Activated T-helper 1 cell treated with anti-CD3 and anti-CD28 coated beads, Interleukin-12 subunit alpha, Interleukin-12 subunit beta, Interleukin-2, Interleukin-4 antibody, amounts not matched to agents 30 ng/mL and 10 ng/mL and 1 ng/mL, durations not matched to agents 14 hours and 24 hours and 36 hours (primary cell): ENCODE measurements at places on chromosomes 13 and 19. TPM values are rescaled to one million over a fixed set of nuclear protein-coding genes. Genes with fewer than 3 reads are reported as not detected.

DNA sequence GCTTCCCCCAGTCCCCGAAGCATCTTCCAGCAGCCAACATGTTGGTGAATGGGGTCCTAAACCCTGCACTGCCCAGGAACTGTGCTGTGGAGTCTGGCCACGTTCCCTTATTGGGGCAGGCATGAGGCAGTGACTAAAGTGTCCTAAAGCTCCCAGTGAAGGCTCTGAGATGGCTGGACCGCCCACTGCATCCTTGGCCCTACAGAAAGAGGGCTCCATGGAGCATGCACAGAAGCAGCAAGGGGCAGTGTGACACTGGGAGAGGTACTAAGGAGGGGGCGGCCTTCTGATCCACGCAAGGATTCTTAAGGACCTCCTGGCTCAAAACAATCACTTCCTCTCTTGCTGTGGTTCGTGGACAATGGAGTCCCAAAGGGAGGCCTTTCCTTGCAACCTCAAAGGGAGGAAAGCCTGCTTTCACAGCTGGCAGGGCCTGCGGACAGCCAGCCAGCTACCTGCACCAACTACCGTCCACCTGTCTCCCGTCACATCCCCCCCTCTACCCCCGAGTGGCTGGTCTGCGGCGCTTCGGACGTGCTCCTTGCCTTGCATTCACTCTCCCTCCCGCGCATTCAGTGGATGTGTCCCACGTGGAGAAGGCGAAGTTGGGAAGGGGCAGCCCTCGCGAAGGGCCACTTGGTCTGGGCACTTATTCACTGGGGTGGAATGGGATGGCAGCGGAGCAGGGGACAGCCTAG lies 63.9 kb upstream of the STARD13 start:
- no peaks in the 10 kb centered on the region for H3K36me3 ChIP-seq
- peaks cover 43% of the 10 kb centered on the region for H3K27me3 ChIP-seq
- H3K4me3 ChIP-seq, result no peak overlapping the region
- no peak overlapping the region for H3K27ac ChIP-seq
- no peaks in the 10 kb centered on the region for H3K4me1 ChIP-seq
- no peak for DNase-seq

DNA sequence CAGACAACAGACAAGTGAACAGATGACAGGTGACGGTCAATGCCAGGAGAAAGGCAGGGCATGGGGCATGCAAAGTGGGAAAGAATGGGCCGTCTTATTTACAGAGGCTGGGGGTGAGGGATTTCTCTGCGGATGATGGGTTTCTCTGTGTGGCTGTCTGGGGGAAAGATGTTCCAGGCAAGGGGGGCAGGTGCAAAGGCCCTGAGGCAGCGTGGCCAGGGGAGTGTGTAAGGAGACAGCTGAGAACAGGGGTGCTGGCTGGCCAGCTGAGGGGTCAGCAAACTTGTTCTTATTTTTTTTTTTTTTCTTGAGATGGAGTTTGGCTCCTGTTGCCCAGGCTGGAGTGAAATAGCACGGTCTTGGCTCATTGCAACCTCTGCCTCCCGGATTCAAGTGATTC lies 21.8 kb upstream of the RANBP3 start:
- H3K4me1 ChIP-seq, result no peaks in the 10 kb centered on the region
- H3K4me3 ChIP-seq, result no peak overlapping the region
- H3K36me3 ChIP-seq, result peaks cover 5% of the 10 kb centered on the region
- H3K27ac ChIP-seq, result no peak overlapping the region
- no peaks in the 10 kb centered on the region for H3K27me3 ChIP-seq

- peak overlapping the region; percentile 87 for H3K27ac ChIP-seq
- peaks cover 89% of the 10 kb centered on the region for H3K4me1 ChIP-seq
- no peaks in the 10 kb centered on the region for H3K27me3 ChIP-seq
Observed at GRCh38 chr13:40653527-40654318, 12.7 kb downstream of the FOXO1 start.

GRCh38 chr13:106467427-106468122 lies 67.9 kb downstream of the EFNB2 start:
- H3K36me3 ChIP-seq, result no peaks in the 10 kb centered on the region
- H3K4me3 ChIP-seq, result no peak overlapping the region
- no peak overlapping the region for H3K27ac ChIP-seq
- peaks cover 3% of the 10 kb centered on the region for H3K27me3 ChIP-seq
- no peak for DNase-seq

- DNase-seq, result no peak
- H3K27ac ChIP-seq, result no peak overlapping the region
- H3K27me3 ChIP-seq, result peaks cover 6% of the 10 kb centered on the region
Observed at GRCh38 chr13:99376132-99376531, 68.9 kb upstream of the GPR183 start.

DNA sequence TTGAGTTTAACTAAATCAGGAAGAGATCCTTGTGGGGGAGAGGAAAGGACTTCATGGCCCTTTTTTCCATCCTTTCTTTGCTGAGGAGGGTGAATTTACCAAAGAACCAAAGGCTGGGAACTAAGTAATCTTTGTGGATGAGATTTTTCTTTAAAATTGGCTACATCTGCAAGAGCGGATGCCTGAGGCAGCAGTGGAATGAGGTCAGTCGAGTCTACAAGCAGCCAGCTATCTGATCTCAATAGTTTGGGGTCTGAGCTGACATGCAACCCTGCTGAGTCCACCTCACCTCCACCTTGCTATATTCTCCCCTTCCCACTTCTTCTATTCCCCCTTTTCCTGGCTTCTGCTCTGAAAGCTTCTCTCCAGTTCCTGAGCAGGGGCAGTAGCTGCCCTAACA lies 3.6 kb upstream of the DNAJC15 start:
- no peak for DNase-seq
- H3K4me3 ChIP-seq, result no peak overlapping the region
- peaks cover 4% of the 10 kb centered on the region for H3K36me3 ChIP-seq
- peaks cover 15% of the 10 kb centered on the region for H3K4me1 ChIP-seq

DNA sequence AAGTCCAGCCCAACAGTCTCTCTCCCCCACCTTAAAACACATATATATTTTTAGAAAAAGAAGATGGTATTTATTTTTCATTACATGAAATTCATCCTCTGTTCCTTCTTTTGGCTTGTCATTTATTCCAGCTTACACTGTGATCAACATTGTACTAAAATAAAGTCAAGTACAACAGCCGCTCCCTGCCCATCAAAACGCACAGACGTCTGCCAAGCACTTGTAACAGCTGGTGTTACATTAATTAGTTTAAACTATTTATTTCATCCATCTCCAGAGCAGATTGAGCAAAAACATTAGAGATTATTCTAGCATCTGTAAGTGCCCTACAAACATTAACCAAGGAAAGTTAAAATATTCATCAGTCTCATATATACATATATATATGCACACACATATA lies 350.5 kb downstream of the DACH1 start:
- H3K36me3 ChIP-seq, result no peaks in the 10 kb centered on the region
- no peaks in the 10 kb centered on the region for H3K27me3 ChIP-seq
- no peak overlapping the region for H3K4me3 ChIP-seq
- DNase-seq, result no peak
- no peak overlapping the region for H3K27ac ChIP-seq

DNA sequence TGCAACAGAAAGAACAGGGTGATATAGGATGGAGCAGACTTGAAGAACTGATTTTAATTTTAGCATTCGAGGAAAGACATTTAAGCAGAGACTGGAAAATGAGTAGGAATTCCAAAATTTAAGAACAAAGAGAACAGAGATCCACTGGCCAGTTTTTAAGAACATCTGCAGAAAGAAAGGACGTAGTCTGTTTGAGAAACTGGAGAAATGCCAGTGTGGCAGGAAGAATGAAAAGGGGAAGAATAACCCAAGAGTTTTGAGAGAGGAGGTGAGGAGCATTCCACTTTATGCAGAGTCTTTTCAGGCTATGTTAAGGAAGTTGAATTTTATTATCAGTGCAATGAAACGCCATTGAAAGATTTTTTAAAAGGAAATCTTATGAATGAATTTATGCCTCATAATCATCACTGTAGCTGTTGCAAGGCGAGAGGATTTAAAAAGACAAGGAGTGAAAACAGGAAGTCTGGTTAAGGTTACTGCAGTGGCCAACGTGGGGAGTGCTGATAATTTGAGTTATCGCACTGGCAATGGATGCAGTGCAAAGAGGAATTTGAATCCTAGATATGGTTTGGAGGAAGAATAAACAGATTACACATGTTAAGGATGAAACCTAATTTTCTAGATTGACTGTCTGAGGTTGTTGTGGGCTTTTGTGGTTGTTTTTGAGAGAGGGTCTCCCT lies 253.8 kb downstream of the DACH1 start:
- H3K27ac ChIP-seq, result no peak overlapping the region
- H3K27me3 ChIP-seq, result no peaks in the 10 kb centered on the region
- H3K36me3 ChIP-seq, result no peaks in the 10 kb centered on the region
- no peaks in the 10 kb centered on the region for H3K4me1 ChIP-seq
- H3K4me3 ChIP-seq, result no peak overlapping the region

DNA sequence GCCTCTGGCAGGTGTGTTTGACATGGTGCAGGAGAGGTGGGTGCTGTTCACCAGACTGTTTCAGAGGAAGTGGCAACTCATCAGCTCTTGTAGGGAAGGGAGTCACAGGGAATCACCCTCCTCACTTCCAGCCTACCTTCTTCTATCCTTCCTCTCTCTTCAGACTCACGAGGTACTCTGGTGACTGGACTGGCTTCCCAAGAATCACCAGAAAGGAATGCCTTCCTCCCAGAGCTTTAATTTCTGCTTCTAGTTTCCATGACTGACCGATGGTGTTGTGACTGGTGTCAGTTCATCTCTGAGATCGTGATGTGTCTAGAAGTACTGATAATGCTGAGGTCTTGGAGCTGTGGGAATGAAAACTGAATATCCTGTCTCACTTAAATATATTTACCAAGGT lies 247.3 kb downstream of the KCTD12 start:
- H3K27me3 ChIP-seq, result peaks cover 2% of the 10 kb centered on the region
- no peak for DNase-seq
- H3K4me3 ChIP-seq, result no peak overlapping the region
- no peak overlapping the region for H3K27ac ChIP-seq
- no peaks in the 10 kb centered on the region for H3K4me1 ChIP-seq

DNA sequence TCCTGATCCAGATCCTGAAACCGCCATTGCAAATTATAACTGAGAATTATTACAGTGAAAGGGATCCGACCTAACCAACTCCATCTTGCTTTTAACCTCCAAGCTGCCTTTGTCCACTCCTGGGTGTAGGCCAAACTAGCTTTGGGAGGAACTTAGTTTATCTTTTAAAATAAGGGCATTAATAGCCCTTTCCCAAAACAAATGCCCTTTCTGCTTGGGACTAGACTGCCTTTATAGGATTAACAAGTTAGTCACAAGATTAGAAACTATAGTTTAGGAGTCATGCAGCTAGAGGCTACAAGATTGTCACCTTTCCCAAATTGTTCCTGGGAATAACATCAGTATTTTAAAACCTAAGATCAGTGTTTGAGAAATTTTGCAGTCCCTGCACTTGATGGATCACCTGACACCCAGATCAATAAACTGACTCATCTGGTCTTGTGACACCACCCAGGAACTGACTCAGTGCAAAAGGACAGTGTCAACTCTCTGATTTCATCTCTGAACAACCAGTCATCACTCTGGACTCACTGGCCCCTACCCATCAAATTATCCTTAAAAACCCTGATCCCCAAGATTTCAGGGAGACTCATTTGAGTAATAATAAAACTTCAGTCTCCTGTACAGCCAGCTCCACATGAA lies 4.1 kb upstream of the ZNF841 start:
- H3K4me1 ChIP-seq, result peaks cover 10% of the 10 kb centered on the region
- no peak overlapping the region for H3K27ac ChIP-seq
- H3K27me3 ChIP-seq, result no peaks in the 10 kb centered on the region
- no peak for DNase-seq
- peaks cover 8% of the 10 kb centered on the region for H3K36me3 ChIP-seq
- H3K4me3 ChIP-seq, result no peak overlapping the region

DNA sequence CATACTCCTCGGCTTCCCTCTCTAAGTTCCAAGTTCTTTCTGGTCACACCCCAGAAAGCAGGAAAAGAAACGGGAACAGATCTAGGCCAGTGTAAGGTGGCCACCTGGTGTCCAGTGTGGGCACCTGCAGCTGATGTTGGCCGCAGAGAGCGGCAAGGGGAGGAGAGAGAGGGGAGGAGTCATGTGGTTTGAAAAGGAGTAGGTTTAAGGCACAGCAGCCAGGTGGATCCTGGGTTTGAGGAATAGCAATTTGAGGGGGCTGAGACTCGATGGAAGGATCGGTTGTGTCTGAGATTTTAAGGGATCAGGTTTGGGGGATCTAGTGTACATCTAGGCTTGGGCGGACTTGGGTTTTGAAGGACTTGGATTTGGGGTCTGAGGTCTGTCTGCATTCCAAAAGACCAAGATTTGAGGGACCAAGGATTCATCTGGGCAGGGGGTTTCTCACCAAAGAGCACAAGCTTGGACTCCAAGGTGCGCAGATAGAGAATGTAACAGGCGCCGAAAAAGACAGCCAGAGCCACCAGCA lies 1.2 kb downstream of the RABAC1 start:
- H3K27me3 ChIP-seq, result no peaks in the 10 kb centered on the region
- H3K4me3 ChIP-seq, result peak overlapping the region; percentile 88
- H3K36me3 ChIP-seq, result no peaks in the 10 kb centered on the region

- H3K4me1 ChIP-seq, result peaks cover 26% of the 10 kb centered on the region
- H3K27me3 ChIP-seq, result no peaks in the 10 kb centered on the region
- H3K4me3 ChIP-seq, result no peak overlapping the region
- peaks cover 28% of the 10 kb centered on the region for H3K36me3 ChIP-seq
- H3K27ac ChIP-seq, result no peak overlapping the region
Observed at GRCh38 chr19:2244125-2244411, 5.1 kb upstream of the AMH start.

GRCh38 chr13:21075011-21075378 lies 13.6 kb upstream of the LATS2 start:
- DNase-seq, result peak; percentile 26
- peak overlapping the region; percentile 56 for H3K27ac ChIP-seq
- peaks cover 1% of the 10 kb centered on the region for H3K36me3 ChIP-seq
- H3K4me1 ChIP-seq, result peaks cover 14% of the 10 kb centered on the region
- H3K27me3 ChIP-seq, result peaks cover 9% of the 10 kb centered on the region
- H3K4me3 ChIP-seq, result peak overlapping the region; percentile 68

OR7D2 gene
- total RNA-seq, result 0.44 TPM in 2 replicates

DNA sequence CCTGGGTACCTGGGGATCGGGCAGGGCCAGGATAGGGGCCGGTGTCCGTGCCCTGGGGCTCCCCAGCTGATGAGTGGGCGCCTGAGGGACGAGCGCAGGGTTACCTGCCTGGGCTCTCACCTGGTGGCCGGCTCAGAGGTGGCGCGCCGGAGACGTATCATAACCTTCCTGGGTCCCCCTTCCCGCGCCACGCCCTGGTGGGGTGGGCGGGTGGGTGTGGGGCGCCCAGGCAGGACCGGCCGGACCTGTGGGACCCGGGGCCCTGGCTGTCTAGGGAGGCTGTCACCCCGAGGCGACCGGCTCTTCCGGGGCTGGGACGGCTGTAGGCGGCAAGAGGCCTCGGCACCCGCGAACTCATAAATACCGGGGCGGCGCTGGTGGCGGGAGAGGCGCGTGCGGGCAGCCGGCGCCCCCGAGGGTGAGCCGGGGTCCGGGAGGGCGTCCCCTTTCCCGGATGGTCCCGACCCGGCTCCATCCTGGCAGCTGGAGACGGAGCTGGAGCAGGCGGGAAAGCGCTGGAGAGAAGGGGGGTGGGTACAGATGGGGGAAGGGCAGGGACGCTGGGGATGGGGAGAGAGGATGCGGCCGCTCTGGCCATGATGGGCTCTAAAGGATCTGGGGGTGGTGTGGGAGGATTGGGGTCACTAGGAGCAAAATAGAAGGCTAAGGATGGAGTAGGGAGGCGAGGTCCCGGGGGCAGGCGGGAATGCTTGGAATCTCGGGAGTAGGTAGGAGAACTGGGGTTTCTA lies at the start of gene ACP7:
Gene ACP7, plus strand, starts transcription at position 386 of the 749 bp plus-strand sequence. CDS start 902 bp downstream, outside the sequence.
- H3K4me1 ChIP-seq, result peaks cover 7% of the 10 kb centered on the region
- peak within 1 kb of the TSS; percentile 45 for H3K4me3 ChIP-seq
- peaks cover 52% of the 10 kb centered on the region for H3K27me3 ChIP-seq
- no peaks in the 10 kb centered on the region for H3K36me3 ChIP-seq

VSIG10L gene
- 5.6 and 6.0 TPM in 2 replicates for total RNA-seq

- peaks cover 17% of the 10 kb centered on the region for H3K4me1 ChIP-seq
- no peaks in the 10 kb centered on the region for H3K27me3 ChIP-seq
- H3K27ac ChIP-seq, result no peak overlapping the region
- H3K36me3 ChIP-seq, result peaks cover 5% of the 10 kb centered on the region
- no peak for DNase-seq
- no peak overlapping the region for H3K4me3 ChIP-seq
Observed at GRCh38 chr13:49630580-49630979, 2.3 kb downstream of the ARL11 start.
